ENCODE measurements at places on chromosomes 16 and 17.

- H3K27me3 ChIP-seq = peaks cover 26% of the 10 kb centered on the region
- H3K4me1 ChIP-seq = peaks cover 3% of the 10 kb centered on the region
- no peak overlapping the region for H3K27ac ChIP-seq
- peaks cover 7% of the 10 kb centered on the region for H3K36me3 ChIP-seq
- no peak for DNase-seq
- no peak overlapping the region for H3K4me3 ChIP-seq
Measured at GRCh38 chr16:86026916-86027315, 128.0 kb downstream of the IRF8 start.

DNA sequence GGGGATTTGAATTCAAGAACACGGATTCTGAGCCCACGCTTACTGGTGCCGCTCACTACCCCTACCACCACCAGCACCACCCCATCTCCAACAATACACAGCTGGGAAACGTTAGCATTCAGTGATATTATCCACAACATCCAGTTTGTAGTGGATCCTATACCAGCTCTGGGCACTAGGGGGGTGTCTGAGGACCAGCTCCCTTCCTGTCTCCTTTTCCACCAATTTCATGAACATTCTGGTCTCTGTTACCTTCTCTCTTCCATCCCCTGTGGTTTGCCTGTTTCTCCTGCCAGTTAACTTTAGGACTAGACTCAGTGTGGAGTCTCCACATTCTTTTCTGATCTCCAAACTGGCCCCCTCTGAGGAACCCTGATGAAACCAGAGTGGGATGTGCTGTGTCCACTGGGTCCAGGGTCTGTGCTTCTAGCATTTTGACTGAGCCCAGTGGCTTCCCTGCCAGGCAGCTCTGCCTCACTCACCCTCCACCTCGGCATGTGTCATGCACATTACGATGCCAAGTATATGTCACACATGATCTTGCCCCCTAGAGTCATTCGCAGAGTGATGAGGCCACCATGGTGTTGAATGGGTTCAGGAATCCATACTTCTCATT lies 187.0 kb upstream of the CDH13 start:
- no peak overlapping the region for H3K27ac ChIP-seq
- H3K27me3 ChIP-seq = peaks cover 7% of the 10 kb centered on the region
- DNase-seq = no peak
- H3K4me3 ChIP-seq = no peak overlapping the region
- no peaks in the 10 kb centered on the region for H3K4me1 ChIP-seq
- H3K36me3 ChIP-seq = no peaks in the 10 kb centered on the region

DNA sequence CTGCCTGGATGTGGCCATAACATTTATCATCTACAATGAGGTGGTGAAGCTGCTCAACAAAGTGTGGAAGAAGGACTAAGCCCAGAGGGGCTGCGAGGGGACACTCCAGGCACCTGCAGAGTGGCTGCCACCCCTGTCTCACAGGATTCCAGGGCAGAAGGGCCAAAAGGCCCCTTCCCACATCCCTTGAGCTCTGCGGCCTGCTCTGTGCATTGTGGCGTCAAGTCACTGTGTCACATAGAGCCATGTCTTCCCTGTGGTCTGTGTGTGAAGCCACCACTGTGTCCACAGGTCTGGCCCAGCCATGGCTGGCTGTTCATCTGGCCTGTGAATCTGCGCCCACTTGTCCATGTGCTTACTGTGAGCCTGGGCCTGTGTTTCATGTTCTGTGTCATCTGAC lies 1714.6 kb downstream of the TP53TG3F start:
- no peaks in the 10 kb centered on the region for H3K36me3 ChIP-seq
- DNase-seq = no peak
- H3K4me3 ChIP-seq = no peak overlapping the region
- H3K4me1 ChIP-seq = no peaks in the 10 kb centered on the region

GRCh38 chr16:54077050-54077821 lies 209.4 kb downstream of the IRX3 start:
- peaks cover 4% of the 10 kb centered on the region for H3K36me3 ChIP-seq
- H3K4me3 ChIP-seq = no peak overlapping the region
- H3K27me3 ChIP-seq = no peaks in the 10 kb centered on the region
- H3K27ac ChIP-seq = no peak overlapping the region
- no peak for DNase-seq

- DNase-seq = no peak
- no peaks in the 10 kb centered on the region for H3K4me1 ChIP-seq
- H3K27ac ChIP-seq = no peak overlapping the region
- no peaks in the 10 kb centered on the region for H3K36me3 ChIP-seq
Measured at GRCh38 chr16:19857593-19858339, 26.9 kb downstream of the GPRC5B start.

GRCh38 chr16:62899737-62900136 lies 863.5 kb upstream of the CDH8 start:
- no peak overlapping the region for H3K4me3 ChIP-seq
- no peaks in the 10 kb centered on the region for H3K27me3 ChIP-seq
- H3K4me1 ChIP-seq = no peaks in the 10 kb centered on the region
- no peaks in the 10 kb centered on the region for H3K36me3 ChIP-seq
- DNase-seq = no peak

DNA sequence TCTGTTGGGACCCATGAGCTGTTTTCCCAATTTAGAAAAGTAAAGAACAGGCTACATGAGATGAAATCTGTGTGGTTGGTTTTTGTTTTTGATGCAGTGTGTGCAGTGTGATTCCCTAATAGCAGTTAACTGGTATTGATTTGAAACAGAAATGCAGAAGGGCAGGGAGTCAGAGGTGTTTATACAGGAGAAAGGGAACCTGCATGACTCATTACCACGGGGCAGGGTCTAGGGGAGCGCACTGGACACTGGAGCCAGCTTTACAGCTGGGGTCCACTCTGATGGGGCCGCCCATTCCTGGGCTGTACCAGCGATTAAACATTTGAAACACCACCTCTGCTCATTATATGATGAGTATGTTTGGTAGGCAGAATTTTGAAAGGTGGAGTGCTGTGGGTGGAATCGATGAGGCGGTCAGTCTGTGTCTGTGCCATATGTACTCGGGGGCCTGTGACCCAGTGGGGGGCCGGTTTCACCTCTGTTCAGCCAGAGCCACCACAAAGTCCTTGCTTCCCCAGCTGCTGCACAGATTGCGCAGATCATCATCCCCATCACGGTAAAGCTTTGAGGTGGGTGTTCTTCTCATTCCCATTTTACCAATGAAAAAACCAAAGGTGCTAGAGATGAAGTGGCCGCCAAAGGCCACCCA lies 142.5 kb downstream of the CMIP start:
- H3K4me1 ChIP-seq = peaks cover 23% of the 10 kb centered on the region
- no peak overlapping the region for H3K4me3 ChIP-seq
- H3K36me3 ChIP-seq = peaks cover 16% of the 10 kb centered on the region
- H3K27ac ChIP-seq = no peak overlapping the region

GRCh38 chr16:29645694-29646187 lies 17.3 kb upstream of the SPN start:
- DNase-seq = no peak
- H3K27ac ChIP-seq = peak overlapping the region; percentile 81
- H3K27me3 ChIP-seq = no peaks in the 10 kb centered on the region
- H3K36me3 ChIP-seq = no peaks in the 10 kb centered on the region

- H3K27ac ChIP-seq = no peak overlapping the region
- peaks cover 4% of the 10 kb centered on the region for H3K4me1 ChIP-seq
- no peak for DNase-seq
- H3K4me3 ChIP-seq = no peak overlapping the region
- no peaks in the 10 kb centered on the region for H3K36me3 ChIP-seq
- no peaks in the 10 kb centered on the region for H3K27me3 ChIP-seq
Measured at GRCh38 chr17:32854832-32855389, 22.0 kb downstream of the MYO1D start.

DNA sequence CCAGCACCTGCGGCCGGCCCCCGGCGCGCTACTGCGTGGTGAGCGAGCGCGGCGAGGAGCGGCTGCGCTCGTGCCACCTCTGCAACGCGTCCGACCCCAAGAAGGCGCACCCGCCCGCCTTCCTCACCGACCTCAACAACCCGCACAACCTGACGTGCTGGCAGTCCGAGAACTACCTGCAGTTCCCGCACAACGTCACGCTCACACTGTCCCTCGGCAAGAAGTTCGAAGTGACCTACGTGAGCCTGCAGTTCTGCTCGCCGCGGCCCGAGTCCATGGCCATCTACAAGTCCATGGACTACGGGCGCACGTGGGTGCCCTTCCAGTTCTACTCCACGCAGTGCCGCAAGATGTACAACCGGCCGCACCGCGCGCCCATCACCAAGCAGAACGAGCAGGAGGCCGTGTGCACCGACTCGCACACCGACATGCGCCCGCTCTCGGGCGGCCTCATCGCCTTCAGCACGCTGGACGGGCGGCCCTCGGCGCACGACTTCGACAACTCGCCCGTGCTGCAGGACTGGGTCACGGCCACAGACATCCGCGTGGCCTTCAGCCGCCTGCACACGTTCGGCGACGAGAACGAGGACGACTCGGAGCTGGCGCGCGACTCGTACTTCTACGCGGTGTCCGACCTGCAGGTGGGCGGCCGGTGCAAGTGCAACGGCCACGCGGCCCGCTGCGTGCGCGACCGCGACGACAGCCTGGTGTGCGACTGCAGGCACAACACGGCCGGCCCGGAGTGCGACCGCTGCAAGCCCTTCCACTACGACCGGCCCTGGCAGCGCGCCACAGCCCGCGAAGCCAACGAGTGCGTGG lies 1.5 kb downstream of the NTN1 start:
- peaks cover 7% of the 10 kb centered on the region for H3K4me1 ChIP-seq
- no peak for DNase-seq
- peak overlapping the region; percentile 84 for H3K4me3 ChIP-seq
- H3K27me3 ChIP-seq = peaks cover 20% of the 10 kb centered on the region
- H3K36me3 ChIP-seq = no peaks in the 10 kb centered on the region
- H3K27ac ChIP-seq = peak overlapping the region; percentile 46

DNA sequence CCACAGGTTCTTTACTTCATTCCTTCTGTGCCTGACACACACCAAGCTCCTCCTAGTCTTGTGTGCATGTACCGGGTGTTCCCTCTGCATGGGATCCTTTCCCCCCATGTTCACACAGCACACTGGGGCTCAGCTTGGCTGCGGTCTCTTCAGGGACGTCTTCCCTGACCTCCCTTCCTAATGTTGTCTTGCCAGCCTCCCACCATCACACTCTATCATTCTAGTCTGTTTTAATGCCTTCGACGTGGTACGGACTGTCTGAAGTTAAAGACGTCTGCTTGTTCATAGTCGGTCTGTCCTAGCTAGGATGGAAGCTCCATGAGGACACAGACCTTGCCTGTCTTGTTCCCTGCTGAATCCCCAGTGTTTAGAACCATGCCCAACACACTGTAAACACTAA lies 60.1 kb downstream of the USP31 start:
- no peak overlapping the region for H3K27ac ChIP-seq
- no peaks in the 10 kb centered on the region for H3K27me3 ChIP-seq
- DNase-seq = no peak
- peaks cover 25% of the 10 kb centered on the region for H3K36me3 ChIP-seq
- no peaks in the 10 kb centered on the region for H3K4me1 ChIP-seq

- H3K36me3 ChIP-seq = no peaks in the 10 kb centered on the region
- DNase-seq = no peak
- no peak overlapping the region for H3K27ac ChIP-seq
Measured at GRCh38 chr17:57068222-57068658, 16.8 kb upstream of the AKAP1 start.

DNA sequence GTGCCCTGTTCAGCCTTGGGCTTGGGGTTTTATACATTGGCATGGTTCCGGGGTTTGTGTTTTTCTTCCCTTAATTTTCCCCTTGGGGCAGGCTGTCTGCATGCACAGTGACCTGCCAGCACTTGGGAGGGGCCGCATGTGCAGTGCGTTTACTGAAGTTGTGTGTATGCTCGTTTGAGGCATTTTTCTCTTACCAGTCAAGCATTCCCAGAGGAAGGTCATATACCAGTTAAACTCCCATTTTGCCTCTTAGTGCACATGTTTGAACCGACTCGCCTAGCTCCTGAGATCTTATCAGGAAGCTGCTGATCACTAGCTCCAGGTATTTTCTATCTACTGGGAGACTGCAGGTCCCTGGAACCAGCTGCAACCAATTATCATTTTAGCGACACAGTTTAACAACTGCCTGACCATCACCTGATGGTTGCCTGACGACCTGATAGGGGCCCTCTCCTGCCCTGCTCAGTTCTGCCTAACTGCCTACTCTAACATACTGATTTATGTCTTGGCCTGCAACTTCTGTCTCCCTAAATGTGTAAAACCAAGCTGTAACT lies 51.4 kb downstream of the MFSD11 start:
- H3K27ac ChIP-seq = no peak overlapping the region
- no peak for DNase-seq
- H3K27me3 ChIP-seq = no peaks in the 10 kb centered on the region
- peaks cover 5% of the 10 kb centered on the region for H3K4me1 ChIP-seq

DNA sequence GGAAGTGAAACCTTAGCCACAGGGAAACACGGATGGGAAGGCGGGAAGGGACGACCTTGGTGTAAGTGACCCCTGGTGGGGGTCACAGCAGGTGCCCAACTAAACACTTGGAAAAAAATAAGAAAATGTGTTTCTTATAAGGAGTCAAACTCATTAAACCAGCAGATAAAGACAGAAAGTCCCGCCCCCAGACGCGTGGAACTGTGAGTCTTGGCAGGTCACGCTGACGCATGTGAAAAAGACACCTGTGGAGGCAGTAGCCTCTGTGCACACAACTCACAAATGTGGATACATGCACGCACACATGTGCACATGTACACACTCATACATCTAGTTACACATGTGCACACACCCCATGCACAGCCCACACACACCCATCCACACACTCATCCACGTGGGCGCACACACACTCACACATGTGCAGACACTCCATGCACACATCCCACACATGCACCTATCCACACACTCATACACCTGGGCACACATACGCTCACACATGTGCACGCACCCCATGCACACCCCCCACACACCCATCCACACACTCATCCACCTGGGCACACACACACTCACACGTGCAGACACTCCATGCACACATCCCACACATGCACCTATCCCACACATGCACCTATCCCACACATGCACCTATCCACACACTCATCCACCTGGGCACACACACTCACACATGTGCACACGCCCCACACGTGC lies 432.4 kb downstream of the SOX9 start:
- no peak overlapping the region for H3K4me3 ChIP-seq
- no peaks in the 10 kb centered on the region for H3K36me3 ChIP-seq
- H3K27ac ChIP-seq = no peak overlapping the region
- H3K4me1 ChIP-seq = no peaks in the 10 kb centered on the region
- no peak for DNase-seq
- peaks cover 1% of the 10 kb centered on the region for H3K27me3 ChIP-seq

DNA sequence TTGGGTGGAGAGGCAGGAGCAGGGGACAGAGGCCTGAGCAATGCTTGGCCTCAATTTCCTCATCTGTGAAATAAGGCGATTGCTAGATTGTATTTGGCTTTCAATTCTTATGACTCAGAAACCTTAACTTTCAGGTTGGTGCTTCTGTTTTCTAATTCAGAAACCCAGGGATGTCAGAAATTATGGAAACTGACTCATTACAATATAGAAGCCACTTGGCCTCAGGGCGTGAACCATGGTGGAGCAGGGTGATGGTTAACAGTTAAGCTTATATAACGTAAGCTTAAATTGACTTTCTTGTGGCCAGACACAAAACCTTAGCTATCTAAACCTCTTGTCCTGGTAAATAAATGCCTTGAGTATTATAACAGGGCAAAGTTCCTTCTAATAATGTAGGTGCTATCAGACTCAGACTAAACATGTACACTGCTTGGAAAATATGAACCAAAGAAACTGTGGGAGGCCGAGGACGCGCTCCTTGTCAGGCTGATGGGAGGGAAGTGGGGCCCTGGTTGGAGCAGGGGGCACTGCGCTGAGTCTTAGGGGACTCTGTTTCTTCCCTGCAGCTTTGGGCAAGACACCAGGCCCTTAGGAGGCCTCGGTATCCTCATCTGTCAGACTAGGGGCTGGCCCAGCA lies 17.1 kb upstream of the SREBF1 start:
- no peak for DNase-seq
- H3K27me3 ChIP-seq = no peaks in the 10 kb centered on the region
- H3K4me1 ChIP-seq = peaks cover 2% of the 10 kb centered on the region
- H3K4me3 ChIP-seq = no peak overlapping the region
- no peak overlapping the region for H3K27ac ChIP-seq

Measured in memory B cell (primary cell).